Right lobe of liver (tissue), 6 donors: ENCODE measurements at places on chromosomes 5 and 9. TPM values are rescaled to one million over a fixed set of nuclear protein-coding genes. Genes with fewer than 3 reads are reported as not detected.

The DCANP1 gene
- not detected for total RNA-seq

The ANKRD20A1 gene
- total RNA-seq = 0.24 TPM

The SH3RF2 gene
- total RNA-seq = 2.7 TPM

The PCDHA11 gene
- 0.04 TPM for total RNA-seq

The OR4F3 gene
- total RNA-seq = not detected

The HRH2 gene
- 2.5 TPM for total RNA-seq

The PCA3 gene
- 0.53 TPM for total RNA-seq

The RUSC2 gene
- 6.0 TPM for total RNA-seq
